ENCODE measurements at places on chromosomes 13 and 19. TPM values are rescaled to one million over a fixed set of nuclear protein-coding genes. Genes with fewer than 3 reads are reported as not detected.

Gene ERFL
- total RNA-seq, result 0.39 TPM

Gene CHAMP1
- total RNA-seq, result 16.9 TPM

Gene CEACAM7
- not detected for total RNA-seq

GRCh38 chr13:41631296-41631965 is 174.1 kb downstream of the RGCC start:
- no peak for DNase-seq

DNA sequence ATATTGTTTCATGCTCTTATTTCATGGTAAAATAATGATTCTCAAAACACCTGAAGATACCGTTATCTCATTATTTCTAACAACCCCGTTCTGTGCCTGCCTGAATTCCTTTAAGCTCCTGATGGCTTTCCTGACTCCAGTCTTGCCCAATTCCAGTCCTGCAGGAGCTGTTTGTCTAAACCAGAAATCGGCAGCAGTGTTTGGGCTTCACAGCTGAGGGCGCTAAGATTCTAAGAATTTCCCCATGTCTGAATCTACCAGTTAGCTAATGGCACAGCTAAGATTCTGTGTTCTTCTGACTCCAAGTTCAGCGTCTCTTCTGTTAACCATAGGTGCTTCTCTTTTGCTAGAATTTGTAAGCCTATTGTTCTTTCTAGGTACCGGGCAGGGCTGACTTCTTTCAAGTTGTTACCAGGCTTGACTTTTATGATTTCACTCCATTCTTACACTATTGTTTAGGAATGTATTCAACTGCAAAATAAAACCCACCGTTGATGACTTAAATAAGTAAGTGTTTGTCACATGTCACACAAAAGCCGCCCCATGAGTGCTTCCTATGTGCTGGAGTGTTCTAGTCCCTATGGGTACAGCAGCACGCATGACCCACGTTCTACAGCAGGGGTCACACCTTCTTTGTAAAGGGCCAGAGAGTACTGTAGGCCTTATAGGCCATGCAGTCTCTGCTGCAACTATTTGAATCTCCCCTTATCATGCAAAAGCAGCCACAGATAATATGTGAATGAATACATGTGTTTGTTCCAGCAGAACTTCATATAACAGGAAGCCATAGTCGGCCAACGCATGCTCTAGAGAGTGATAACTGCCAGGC is 168.3 kb upstream of the RNF113B start:
- DNase-seq, result peak; percentile 26

GRCh38 chr13:73598020-73598712 is 536.0 kb downstream of the KLF12 start:
- DNase-seq, result peak; percentile 56

GRCh38 chr13:72431981-72432682 is 295.3 kb downstream of the MZT1 start:
- DNase-seq, result no peak

DNA sequence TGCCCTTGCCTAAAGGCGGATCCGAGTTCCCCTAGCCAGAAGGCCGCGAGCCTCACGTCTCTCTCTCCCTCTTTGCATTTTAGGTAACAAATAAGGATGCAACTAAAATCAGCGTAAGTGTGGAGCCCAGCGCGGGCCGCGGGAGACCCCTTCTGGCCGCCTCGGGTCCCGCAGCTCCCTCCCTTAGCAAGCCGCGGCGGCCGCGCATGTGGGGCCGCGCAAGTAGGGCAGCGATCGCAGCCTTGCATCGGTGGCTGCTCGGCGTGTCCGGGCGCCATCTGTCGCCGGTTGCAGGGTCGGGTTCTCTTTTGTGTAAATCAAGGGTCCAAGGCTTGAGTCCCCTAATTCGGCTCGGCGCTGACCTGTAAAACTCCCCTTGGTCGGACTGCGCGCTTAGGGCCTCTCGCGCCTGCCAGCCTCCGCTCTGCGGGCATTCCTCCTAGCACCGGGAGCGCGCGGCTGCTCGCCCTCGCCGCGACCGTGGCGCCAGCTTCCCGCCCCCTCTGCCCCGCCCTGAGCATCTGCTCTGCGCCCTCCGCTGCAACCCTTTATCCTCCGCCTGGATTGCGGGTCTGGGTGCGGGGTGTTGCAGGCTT is 2.7 kb downstream of the VSTM2B start:
- no peak for DNase-seq
